ENCODE measurements at places on chromosomes 1 and 21.
A peak's percentile ranks its signal among the peaks of the same experiment; 100 is the strongest.

DNA sequence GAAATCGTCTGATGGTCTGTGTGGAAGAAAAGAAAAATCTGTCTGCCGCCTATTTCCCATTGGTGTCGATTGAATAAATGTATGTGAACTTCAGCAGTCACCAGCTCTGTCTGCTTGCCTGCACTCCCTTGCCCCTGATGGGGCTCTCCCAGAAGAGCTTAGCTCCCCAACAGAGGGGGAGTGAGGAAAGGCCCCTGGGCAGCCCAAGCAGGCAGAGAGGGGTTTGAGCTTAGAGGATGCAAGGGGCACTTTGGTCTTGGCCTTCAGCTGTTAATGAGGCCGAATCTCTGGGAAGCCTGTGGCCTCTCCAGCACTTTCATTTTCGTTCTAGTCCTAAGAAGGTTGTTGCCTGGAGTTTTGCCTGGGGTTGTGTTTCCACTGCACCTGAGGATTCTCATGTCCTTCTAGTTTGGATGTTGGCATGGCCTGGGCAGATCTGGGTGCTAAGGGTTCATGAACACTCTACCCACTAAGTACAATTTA is 2.8 kb downstream of the FOXD2 start:
- no peak overlapping the region for H3K4me3 ChIP-seq
- peaks cover 94% of the 10 kb centered on the region for H3K27me3 ChIP-seq
- H3K36me3 ChIP-seq, result no peaks in the 10 kb centered on the region
- no peak overlapping the region for H3K27ac ChIP-seq

- H3K27me3 ChIP-seq, result no peaks in the 10 kb centered on the region
- H3K4me1 ChIP-seq, result no peaks in the 10 kb centered on the region
Measured at GRCh38 chr1:199044191-199044590, 405.4 kb downstream of the PTPRC start.

DNA sequence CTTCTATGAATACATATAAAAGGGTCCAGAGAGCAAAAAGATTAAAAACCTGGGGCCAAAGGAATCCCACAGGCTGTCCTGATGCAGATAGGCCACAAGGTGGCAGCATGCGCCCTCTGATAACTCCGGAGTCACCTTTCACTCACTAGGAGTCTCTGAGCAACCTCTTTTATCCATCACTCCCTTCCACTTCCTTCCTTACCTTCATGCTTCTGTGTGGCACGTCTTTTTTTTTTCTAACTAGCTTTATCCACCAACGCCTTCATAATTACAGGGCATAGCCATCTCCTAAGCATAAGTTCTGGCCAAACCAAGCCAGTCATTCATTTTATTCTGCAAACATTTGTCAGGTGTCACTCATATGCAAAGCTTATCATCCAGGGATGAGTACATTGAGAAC is 3.9 kb upstream of the PGLYRP4 start:
- no peak overlapping the region for H3K27ac ChIP-seq
- peak; percentile 52 for DNase-seq
- no peaks in the 10 kb centered on the region for H3K4me1 ChIP-seq
- no peaks in the 10 kb centered on the region for H3K27me3 ChIP-seq

- H3K36me3 ChIP-seq, result no peaks in the 10 kb centered on the region
- no peak for DNase-seq
- H3K4me1 ChIP-seq, result no peaks in the 10 kb centered on the region
- H3K4me3 ChIP-seq, result no peak overlapping the region
- H3K27ac ChIP-seq, result no peak overlapping the region
Measured at GRCh38 chr1:186139115-186139514, 235.9 kb downstream of the TPR start.

DNA sequence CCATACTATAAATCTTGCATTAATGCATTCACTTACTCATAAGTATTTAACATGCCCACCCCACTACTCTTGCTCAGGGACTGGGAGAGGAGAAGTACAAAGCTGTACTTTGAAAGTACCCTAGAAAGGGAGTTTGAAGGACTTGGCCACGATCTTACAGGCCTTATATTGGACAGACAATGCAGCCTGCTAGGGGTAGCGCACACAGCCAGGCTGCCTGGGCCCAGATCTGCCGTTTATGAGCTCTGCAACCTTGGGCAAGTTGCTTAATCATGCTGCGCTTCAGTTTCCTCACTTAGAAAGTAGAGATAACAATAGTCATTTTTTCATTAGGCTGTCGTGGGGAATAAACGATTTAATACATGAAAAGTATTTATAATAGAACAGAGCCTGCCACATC is 110.1 kb downstream of the CDC7 start:
- DNase-seq, result no peak
- H3K4me3 ChIP-seq, result no peak overlapping the region
- peaks cover 6% of the 10 kb centered on the region for H3K4me1 ChIP-seq
- H3K36me3 ChIP-seq, result no peaks in the 10 kb centered on the region

DNA sequence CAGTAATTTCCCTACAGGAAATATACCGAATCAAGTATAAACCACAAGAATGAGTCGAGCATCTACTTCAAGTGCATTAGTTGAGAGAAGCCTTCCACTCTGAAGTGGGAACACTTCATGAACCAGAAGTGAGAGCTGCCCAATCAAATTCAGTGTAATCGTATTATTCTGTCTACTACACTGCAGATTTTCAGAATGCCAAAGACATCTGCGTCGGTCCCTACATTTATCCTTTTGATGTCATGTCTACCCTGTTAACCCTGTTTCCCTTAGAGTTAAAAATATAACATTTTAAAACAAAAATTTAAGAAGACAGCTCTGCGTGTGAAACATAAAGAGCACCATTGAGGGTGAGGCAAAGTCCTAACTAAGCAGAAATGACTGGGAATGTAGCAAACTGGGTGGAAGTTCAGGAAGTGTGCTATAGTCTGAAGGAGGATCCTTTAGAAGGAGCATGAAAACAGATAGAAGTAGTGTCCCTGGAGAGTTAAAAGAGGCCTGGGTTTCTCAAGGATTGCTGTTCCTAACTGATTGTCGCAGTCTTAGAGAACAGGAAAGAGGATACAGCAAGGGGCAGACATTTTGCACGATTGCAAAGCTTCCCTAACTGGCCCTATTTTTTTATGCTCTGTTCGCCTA is 291.2 kb downstream of the PTPRC start:
- no peak overlapping the region for H3K27ac ChIP-seq
- peaks cover 14% of the 10 kb centered on the region for H3K36me3 ChIP-seq
- no peaks in the 10 kb centered on the region for H3K27me3 ChIP-seq
- no peak overlapping the region for H3K4me3 ChIP-seq

- no peak overlapping the region for H3K27ac ChIP-seq
- H3K36me3 ChIP-seq, result peaks cover 18% of the 10 kb centered on the region
- peaks cover 23% of the 10 kb centered on the region for H3K4me1 ChIP-seq
- no peak for DNase-seq
- no peaks in the 10 kb centered on the region for H3K27me3 ChIP-seq
Measured at GRCh38 chr1:39272027-39272797, 67.7 kb downstream of the MACF1 start.

GRCh38 chr1:204349602-204350001 is 10.1 kb downstream of the PLEKHA6 start:
- H3K4me3 ChIP-seq, result peak overlapping the region; percentile 45
- DNase-seq, result no peak
- no peak overlapping the region for H3K27ac ChIP-seq

- no peaks in the 10 kb centered on the region for H3K36me3 ChIP-seq
- peaks cover 3% of the 10 kb centered on the region for H3K4me1 ChIP-seq
- H3K4me3 ChIP-seq, result no peak overlapping the region
- no peaks in the 10 kb centered on the region for H3K27me3 ChIP-seq
- no peak for DNase-seq
Measured at GRCh38 chr1:12191242-12192032, 24.6 kb downstream of the TNFRSF1B start.

DNA sequence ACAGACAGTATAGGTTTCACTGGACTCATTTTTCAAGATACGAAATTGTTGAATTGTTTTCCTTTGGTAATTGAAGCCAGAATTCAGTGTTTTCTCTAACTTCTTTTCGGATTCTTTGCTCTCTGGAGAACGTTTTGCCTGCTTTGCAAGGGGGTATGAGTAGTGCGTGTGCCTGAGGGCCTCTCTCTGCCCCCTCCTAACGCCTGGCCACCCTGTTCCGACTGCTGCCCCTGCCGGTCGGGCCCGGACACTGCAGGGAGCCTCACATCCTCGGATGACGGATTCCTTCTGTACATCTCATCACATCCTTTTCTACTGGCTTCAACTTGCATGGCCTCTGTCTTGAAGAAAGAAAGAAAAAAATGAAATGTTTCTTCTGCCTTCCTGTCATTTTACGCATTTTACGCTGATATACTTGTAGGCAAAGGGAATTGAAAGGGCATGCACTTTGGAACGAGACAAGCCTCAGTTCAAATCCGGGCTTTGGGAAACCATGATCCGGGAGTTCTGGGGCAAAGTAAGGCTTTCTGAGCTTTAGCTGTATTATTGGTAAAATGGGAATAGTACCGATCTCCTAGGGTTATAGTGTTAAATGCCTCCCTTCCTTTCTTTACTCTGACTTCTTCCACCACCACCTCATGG is 65.1 kb downstream of the DISC1 start:
- H3K4me3 ChIP-seq, result no peak overlapping the region
- H3K27me3 ChIP-seq, result no peaks in the 10 kb centered on the region
- no peak overlapping the region for H3K27ac ChIP-seq
- peak; percentile 6 for DNase-seq
- H3K4me1 ChIP-seq, result peaks cover 7% of the 10 kb centered on the region
- H3K36me3 ChIP-seq, result no peaks in the 10 kb centered on the region

DNA sequence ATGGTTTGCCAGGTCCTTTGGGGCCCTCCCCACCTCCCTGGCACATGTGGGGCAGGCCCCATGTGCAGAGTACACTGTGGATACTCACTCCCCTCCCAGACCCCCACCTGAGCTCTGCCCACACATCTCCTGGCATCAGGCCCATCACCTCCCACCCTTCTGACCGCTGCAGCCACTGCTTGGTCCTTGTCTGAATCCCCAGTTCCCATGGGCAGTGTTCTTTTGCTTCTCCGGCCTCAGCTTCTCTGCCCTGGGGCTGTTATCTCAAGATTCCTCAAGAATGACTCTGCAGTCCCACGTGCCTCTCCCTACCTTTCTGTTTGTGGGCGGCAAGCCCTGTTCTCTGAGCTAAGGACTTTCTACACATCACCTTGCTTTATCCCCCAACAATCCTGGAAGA is 187.7 kb upstream of the EDN2 start:
- peaks cover 14% of the 10 kb centered on the region for H3K4me1 ChIP-seq
- DNase-seq, result no peak
- H3K36me3 ChIP-seq, result no peaks in the 10 kb centered on the region
- H3K4me3 ChIP-seq, result no peak overlapping the region
- no peak overlapping the region for H3K27ac ChIP-seq
- peaks cover 11% of the 10 kb centered on the region for H3K27me3 ChIP-seq

All from neuronal stem cell (in vitro differentiated cells).